ENCODE measurements at places on chromosomes 12 and 14. TPM values are rescaled to one million over a fixed set of nuclear protein-coding genes. Genes with fewer than 3 reads are reported as not detected.
A peak's percentile ranks its signal among the peaks of the same experiment; 100 is the strongest.

GRCh38 chr14:37116933-37117849 lies 55.2 kb downstream of the SLC25A21 start:
- DNase-seq = peak; percentile 65

DNA sequence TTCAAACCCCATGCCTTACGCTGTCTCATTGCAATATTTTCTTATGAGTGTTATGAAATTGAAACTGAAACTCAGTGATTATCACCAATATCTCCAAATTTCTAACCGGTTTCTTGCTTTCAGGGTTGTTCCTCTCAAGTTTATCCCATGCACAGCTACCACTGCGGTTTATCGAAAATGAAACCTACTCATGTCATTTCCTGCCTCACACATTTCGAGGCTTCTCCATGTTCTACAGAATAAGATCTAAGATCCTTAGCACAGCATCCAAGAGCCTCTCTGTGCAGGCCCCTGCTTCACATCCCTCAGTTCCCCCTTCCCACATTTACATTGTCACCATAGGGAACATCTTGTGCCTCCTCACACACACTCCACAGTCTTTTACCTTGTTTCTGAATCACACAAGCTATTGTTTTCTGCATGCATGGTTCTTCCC lies 45.5 kb upstream of the FAR2 start:
- no peak for DNase-seq

DNA sequence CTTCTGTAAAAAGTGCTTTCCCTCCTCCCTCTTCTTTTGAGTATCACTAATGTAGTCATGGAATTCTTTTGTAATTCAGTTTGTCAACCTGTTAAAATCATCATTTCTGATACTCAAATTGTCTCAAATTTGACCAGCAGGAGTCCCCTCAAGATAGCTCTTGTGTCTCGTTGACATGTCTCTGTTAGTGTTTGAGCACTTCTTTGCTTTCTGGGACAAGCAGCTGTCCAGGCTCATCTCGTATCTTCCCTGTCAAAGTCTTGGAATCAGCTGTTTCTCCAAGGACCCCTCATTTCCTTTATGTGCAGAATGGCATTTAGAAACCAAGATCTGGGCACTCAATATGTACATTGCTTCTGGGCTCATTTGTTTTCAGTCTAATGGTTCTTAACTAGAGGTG lies 10.7 kb downstream of the CIPC start:
- no peak for DNase-seq

The GLS2 gene
- not detected for total RNA-seq

The ADSS1 gene
- total RNA-seq = 3.7 TPM

The ZC2HC1C gene
- 1.7 TPM for total RNA-seq

- no peak for DNase-seq
These were observed 351.0 kb upstream of the FKBP4 start for GRCh38 chr12:2443776-2444175.

DNA sequence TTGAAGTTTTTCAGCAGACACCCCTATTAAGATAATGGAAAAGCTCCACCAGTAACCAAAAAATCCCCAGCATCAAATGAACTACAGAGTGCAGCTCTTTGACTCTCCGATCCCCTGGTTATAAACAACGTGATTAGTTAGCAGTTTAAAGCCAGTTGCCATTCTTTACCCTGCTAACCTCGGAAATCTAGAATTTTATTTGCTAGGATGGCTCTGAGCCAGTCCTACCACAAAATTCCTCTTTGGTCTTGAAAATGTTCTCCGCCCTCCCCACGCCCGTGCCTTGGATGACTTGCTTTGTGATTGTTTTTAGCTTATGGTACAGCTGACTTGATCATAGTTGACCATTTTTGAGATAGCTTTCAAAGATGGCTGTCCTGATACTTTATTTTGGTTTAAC lies 1.2 kb downstream of the KLHDC2 start:
- DNase-seq = peak; percentile 9

DNA sequence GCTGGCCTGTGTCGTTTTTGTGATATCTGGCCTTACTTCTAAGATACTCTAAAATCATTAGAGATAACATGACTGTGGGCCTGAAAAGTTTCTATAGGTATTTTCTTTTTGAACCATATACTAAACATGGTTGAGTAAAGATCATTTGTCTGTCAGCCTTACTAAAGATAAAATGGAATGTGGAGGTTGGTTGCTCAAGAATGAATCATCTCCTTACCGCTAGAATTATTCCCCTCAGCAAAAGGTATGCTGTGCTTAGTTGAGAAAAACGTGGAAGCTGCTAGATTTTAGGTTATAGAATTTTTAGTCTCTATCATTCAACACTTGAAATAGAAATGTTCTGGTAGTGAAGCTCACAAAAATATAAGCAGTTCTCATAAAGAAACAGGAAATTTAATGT lies 407.3 kb downstream of the AEBP2 start:
- DNase-seq = peak; percentile 61

- peak; percentile 53 for DNase-seq
These were observed 30.1 kb downstream of the NRDE2 start for GRCh38 chr14:90301668-90302090.

The GPR68 gene
- 0.48 TPM for total RNA-seq

- no peak for DNase-seq
These were observed 18.9 kb downstream of the SLC25A21 start for GRCh38 chr14:37153483-37153882.

The NDRG2 gene
- 7.5 TPM for total RNA-seq

GRCh38 chr12:2374092-2374906 lies 321.5 kb downstream of the CACNA1C start:
- DNase-seq = no peak

The BBOF1 gene
- total RNA-seq = 8.5 TPM

DNA sequence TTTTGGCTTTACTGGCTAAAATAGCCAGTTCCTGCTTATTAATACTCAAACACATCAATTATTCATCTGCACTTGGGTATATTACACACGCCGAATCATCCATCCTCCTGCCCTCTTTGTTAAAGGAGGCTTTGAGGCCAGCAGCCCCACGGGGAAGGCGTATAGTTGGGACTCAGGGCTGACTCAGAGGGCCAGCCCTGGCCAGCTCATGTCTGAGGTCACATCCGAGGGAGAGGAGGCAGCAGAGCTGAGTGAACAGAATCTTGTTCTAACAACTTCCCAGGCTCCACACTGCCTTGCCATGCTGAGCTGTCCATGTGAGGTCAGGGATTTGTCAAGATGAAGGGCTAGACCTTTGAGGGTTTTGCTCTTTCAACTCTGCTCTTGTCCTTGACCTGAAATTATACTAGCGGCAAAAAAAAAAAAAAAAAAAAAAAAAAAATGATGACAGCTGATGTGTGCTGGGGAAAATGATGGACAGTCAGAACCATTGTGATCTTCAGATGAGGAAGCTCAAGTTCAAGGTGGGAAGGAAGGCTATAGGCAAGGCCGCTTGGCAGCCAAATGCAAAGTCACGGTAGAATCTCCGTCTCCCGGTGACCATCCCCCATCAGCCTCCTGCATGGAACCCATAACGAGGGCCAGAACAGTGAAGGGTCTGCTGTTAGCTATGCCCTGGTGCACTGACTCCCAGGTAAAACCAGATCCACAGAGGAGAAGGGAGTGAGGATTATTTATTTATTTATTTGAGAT lies 12.5 kb upstream of the MARK3 start:
- peak; percentile 87 for DNase-seq

The SPRING1 gene
- 38.7 TPM for total RNA-seq

The SOAT2 gene
- total RNA-seq = 0.17 TPM

- DNase-seq = no peak
These were observed 163.6 kb upstream of the TBX3 start for GRCh38 chr12:114847441-114848035.

The GPX2 gene
- not detected for total RNA-seq

Measured in A172 (cell line).